ENCODE measurements at places on chromosomes 7 and 10.

DNA sequence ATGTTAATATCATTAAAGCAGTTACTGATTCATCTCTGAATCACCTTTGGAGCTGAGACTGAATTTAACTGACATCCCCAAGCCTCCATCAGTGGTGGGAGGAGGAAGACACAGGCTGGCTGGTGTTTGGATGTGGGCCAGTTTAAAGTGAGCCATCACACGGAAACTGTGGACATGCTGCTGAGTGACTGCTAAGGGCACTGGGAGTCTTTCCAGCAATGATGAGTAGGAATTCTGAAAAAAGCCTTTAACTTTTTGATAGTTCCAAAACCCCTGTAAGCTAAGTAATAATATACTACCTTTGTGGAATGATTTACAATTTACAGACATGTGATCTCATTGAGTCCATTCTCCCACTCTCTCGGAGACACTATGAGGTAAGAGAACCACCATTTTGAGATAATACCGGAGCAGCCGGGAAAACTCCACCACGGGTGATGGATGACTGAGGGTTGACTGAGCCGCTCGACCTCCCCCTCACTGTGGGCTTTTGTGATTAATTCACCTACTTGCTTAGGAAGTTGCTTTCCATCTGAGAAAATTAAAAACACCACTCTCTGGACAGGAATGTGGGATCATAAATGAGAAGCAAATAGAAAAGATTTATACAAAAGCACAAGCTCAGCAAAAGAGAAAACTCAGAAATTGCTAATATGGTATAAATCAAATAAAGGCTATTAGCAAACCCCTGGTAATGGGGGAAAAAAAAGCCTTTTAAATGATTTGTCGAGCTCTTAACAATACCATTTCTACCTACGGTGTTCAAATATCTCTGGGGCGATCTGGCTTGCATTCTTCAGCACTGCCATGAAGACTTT is 194.8 kb downstream of the FANK1 start:
- DNase-seq = no peak

DNA sequence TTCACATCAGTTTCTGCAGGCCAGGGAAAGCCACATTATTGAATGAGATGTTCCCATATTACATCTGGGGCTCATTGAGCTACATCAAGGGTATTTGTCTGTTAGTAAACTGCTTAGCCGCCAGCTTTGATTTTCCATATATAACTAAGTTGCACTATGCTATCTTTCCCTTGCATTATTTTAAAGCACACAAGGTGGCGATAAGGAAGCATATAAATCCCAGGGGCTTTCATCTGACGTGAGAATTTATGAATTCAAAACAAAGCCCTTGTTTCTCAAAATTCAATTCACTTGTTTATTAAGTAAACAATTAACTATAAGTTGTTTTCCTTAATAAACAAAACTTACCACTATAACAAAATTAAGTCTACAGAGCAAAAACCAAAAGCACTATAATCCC is 334.1 kb upstream of the TPK1 start:
- DNase-seq = no peak

DNA sequence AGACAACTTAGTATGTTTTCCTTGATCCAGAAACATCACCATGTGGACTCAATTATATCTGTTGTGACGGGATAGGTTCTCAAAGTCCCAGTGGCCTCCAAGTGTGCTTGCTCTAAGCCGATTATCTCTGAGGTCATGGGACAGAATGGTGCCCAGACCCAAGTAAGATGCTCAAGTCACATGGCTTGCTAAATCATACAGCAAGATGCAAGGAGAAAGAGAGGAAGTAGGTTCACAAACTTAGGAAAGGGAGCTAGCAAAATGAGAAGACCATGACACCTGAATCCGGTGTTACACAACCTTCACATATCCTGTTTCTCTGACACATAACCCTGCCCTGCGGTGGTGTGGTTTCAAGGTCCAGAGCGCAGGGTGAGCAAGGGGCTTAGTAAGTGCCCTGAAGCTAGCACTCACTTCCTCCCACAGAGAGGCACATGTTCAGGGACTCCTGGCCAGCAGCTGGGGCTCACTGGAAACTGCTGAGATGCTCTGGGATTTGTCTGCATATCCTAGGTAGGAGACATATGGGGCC is 590.9 kb upstream of the ANKRD30A start:
- DNase-seq = no peak

DNA sequence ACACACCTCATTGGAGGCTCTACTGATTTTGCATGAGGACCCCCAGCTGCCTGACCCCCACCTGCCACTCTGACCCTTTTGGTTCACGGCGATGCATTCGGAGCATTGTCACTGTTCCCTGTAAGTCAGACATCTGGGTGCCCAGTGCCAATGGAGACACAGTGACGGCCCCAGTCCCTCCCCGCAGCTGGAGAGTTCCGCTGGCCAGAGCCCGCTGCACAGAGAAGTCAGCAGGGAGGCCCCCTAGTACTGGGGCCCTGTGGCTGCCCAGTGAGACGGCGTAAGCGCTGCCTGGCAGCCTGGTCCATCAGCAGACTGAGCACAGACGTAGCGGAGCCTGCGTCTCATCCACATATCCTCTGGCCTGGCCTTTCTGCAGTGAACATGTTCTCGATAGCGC is 77.5 kb downstream of the NKX6-2 start:
- DNase-seq = no peak

DNA sequence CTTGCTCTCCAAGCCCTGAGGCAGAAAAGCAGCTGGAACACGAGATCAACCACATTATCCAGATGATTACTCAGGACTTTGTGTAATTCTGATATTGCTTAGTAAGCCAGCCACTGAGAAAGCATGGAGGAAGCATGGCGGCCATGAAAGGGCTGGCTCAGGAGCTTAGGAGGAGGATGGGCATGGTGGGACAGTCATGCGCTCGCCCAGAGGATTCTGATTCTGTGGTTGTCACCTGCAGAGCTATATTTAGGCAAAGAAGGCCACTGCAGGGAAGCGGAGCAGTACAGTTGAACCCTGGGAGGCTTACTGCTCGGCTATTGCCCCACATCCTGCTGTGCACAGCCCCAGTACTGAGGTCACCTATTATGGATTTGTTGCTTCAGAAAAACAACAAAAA is 128.8 kb upstream of the DNAJB12 start:
- no peak for DNase-seq

GRCh38 chr7:21354284-21354683 is 73.6 kb upstream of the SP4 start:
- no peak for DNase-seq

DNA sequence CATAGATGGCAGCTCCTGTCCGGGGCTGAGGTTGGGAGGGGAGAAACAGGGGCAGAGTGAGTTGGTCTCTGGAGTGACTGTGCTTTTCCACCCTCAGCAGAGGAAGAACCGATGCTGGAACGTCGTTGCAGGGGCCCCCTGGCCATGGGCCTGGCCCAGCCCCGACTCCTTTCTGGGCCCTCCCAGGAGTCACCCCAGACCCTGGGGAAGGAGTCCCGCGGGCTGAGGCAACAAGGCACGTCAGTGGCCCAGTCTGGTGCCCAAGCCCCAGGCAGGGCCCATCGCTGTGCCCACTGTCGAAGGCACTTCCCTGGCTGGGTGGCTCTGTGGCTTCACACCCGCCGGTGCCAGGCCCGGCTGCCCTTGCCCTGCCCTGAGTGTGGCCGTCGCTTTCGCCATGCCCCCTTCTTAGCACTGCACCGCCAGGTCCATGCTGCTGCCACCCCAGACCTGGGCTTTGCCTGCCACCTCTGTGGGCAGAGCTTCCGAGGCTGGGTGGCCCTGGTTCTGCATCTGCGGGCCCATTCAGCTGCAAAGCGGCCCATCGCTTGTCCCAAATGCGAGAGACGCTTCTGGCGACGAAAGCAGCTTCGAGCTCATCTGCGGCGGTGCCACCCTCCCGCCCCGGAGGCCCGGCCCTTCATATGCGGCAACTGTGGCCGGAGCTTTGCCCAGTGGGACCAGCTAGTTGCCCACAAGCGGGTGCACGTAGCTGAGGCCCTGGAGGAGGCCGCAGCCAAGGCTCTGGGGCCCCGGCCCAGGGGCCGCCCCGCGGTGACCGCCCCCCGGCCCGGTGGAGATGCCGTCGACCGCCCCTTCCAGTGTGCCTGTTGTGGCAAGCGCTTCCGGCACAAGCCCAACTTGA is 2.7 kb downstream of the REPIN1 start:
- no peak for DNase-seq

- DNase-seq = no peak
These were observed 37.2 kb downstream of the HTRA1 start for GRCh38 chr10:122498521-122498920.
